ENCODE measurements at places on chromosomes 12 and 14. TPM values are rescaled to one million over a fixed set of nuclear protein-coding genes. Genes with fewer than 3 reads are reported as not detected.

The DCN gene
- 8.9 TPM for polyA plus RNA-seq

The TAS2R43 gene
- not detected for polyA plus RNA-seq

The EXOC3L4 gene
- 0.21 TPM for polyA plus RNA-seq

GRCh38 chr12:25324861-25325260, 74.1 kb upstream of the KRAS start:
- no peaks in the 10 kb centered on the region for H3K27me3 ChIP-seq
- no peak overlapping the region for H3K27ac ChIP-seq

- no peak for DNase-seq
- no peaks in the 10 kb centered on the region for H3K27me3 ChIP-seq
- H3K4me3 ChIP-seq, result no peak overlapping the region
These were observed 45.0 kb downstream of the ACTN1 start for GRCh38 chr14:68934066-68934465.

- no peaks in the 10 kb centered on the region for H3K36me3 ChIP-seq
- no peak for DNase-seq
- H3K4me1 ChIP-seq, result no peaks in the 10 kb centered on the region
These were observed 406.9 kb upstream of the SOX5 start for GRCh38 chr12:24356240-24356804.

DNA sequence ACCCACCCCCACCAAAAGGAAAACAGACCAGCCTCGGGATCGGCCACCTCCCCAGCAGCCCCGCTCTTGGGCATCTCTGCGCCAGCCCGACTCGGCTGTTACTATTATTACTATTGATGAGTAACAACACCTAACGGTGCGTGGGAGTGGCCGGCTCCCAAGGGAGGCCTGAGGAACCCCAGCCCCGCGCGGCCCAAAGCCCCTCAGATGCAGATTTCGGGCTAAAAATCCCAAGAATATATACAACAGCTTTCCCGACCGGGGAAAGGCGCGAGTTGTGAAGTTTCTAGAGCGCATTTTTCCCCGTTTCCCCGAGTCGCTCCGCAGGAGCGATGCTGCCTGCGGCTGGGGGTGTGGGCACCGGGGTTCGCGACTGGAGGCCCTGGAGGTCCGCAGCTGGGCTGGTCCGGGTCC, 565 bp downstream of the NT5DC3 start:
- H3K27me3 ChIP-seq, result no peaks in the 10 kb centered on the region
- DNase-seq, result peak; percentile 74
- H3K4me3 ChIP-seq, result peak overlapping the region; percentile 84
- H3K36me3 ChIP-seq, result no peaks in the 10 kb centered on the region

The TMEM121 gene
- 9.1 TPM for polyA plus RNA-seq

The OR6C1 gene
- not detected for polyA plus RNA-seq

The P3H3 gene
- 49.5 TPM for polyA plus RNA-seq

DNA sequence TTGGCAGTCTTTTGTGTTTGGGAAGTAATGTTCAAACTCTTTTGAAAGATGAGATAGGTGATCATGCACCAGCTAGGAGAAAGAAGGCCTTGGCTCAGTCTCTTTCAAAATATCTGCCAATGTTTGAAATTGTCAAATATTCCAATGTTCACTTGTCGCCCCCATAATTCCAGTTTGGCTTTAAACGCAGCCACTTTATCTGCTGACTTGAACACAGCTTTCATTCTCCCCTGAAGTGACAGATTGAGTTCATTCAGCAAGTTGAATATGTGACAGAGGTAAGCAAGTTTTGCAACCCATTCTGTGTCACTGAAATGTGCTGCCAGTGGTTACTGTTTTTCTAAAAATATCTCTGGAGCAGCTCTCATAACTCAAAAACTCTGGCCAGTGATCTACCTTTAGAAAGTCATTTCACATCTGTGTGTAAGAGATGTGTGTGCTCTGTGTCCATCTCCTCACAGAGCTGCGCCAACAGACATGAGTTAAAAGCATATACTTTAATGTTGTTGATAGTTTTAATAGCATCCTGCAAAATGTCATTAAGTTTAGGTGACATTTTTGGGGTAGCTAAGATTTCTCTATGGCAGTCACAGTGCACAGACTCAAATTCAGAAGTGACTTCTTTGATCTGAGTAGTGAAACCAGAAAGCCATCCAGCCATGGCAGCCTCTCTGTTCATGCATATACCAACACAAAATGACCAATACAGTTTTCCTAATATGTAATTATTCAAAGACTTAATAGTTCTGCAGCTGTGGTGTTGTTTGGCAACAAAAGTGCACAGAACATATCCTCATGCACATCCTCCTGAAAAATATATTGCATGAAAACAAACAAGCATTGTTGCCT, 614.3 kb upstream of the MIS18BP1 start:
- H3K36me3 ChIP-seq, result no peaks in the 10 kb centered on the region
- no peak overlapping the region for H3K27ac ChIP-seq
- no peak for DNase-seq
- no peaks in the 10 kb centered on the region for H3K27me3 ChIP-seq

DNA sequence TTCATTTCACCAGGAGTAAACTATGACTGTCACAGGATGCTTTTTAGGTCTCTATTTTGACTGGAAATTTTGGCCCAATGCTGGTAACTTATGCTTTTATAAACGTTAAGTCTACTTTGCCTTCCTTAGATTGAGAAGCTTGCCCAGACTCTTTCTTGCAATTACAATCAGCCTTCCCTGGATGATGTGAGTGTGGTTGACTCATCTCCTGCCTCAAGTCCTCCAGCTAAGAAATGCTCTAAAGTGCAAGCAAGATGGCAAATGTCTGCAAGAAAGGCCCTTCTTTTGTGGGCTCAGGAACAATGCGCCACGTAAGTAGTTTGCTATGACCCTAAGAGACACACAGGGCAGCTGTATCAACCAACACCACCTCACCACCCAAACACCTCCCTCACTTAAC, 96.9 kb downstream of the SYNE2 start:
- H3K27me3 ChIP-seq, result no peaks in the 10 kb centered on the region
- no peak for DNase-seq
- no peak overlapping the region for H3K4me3 ChIP-seq
- H3K4me1 ChIP-seq, result no peaks in the 10 kb centered on the region
- peaks cover 7% of the 10 kb centered on the region for H3K36me3 ChIP-seq
- no peak overlapping the region for H3K27ac ChIP-seq

- DNase-seq, result no peak
- no peak overlapping the region for H3K4me3 ChIP-seq
- no peaks in the 10 kb centered on the region for H3K4me1 ChIP-seq
- no peaks in the 10 kb centered on the region for H3K36me3 ChIP-seq
- H3K27me3 ChIP-seq, result no peaks in the 10 kb centered on the region
These were observed 39.0 kb downstream of the GABARAPL1 start for GRCh38 chr12:10251669-10252068.

The CMKLR1 gene
- polyA plus RNA-seq, result 0.31 TPM

GRCh38 chr14:97408937-97409815, 612.0 kb downstream of the VRK1 start:
- peaks cover 42% of the 10 kb centered on the region for H3K27me3 ChIP-seq
- peaks cover 6% of the 10 kb centered on the region for H3K4me1 ChIP-seq
- no peaks in the 10 kb centered on the region for H3K36me3 ChIP-seq
- no peak overlapping the region for H3K4me3 ChIP-seq

DNA sequence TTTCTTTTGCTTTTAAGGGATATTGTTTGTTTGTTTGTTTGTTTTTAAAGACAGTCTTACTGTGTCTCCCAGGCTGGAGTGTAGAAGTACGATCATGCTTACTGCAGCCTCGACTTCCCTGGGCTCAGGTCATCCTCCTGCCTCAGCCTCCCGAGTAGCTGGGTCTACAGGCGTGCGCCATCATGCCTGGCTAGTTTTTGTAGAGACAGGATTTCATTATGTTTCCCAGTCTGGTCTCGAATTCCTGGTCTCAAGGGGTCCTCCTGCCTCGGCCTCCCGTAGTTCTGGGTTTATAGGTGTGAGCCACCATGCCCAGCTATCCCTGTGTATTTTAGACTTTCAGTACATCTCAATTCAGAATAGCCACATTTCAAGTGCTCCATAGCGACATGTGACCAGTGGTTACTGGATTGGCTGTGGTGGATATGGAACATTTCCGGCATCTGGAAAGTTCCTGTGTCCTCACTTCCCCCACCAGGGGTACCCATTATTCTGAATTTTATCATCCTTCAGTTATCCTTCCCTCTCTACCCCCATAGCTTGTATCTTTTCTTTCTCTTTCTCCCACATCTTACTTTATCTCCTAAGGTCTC, 61.1 kb downstream of the HRK start:
- peaks cover 8% of the 10 kb centered on the region for H3K4me1 ChIP-seq
- no peaks in the 10 kb centered on the region for H3K36me3 ChIP-seq
- no peak overlapping the region for H3K4me3 ChIP-seq
- DNase-seq, result no peak

DNA sequence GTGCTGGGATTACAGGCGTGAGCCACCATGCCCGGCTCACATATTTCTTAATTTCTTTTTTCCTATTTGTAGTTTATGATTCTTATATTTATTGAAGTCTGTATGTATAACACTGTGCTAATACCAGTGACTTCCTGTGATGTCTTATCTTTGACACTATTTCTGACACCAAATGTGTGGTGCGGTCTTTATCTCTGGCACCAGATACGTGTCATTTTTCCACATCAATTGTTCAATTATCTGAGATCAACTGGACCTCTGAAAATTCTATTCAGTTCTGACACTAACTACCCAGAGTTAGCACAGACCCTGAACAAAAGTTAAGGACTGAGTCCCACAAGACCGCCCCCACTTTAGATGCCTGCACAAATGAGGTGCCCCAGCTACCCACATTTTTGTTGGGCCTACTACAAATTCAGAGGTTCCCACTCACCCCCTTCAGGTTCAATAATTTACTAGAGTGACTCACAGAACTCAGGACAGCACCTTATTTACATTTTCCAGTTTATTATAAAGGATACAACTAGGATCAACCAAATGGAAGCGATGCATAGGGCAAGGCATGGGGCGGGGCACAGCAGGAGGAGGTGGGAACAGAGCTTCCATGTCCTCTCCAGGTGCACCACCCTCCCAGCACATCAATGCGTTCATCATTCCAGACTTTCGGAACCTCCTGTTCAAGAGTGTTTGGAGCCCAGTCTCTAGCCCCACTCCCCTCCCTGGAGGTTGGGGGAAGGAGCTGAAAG, 11.6 kb upstream of the SRSF9 start:
- no peaks in the 10 kb centered on the region for H3K4me1 ChIP-seq
- no peaks in the 10 kb centered on the region for H3K36me3 ChIP-seq
- no peak overlapping the region for H3K27ac ChIP-seq
- no peaks in the 10 kb centered on the region for H3K27me3 ChIP-seq
- DNase-seq, result no peak
- no peak overlapping the region for H3K4me3 ChIP-seq

The PEBP1 gene
- polyA plus RNA-seq, result 186 TPM

DNA sequence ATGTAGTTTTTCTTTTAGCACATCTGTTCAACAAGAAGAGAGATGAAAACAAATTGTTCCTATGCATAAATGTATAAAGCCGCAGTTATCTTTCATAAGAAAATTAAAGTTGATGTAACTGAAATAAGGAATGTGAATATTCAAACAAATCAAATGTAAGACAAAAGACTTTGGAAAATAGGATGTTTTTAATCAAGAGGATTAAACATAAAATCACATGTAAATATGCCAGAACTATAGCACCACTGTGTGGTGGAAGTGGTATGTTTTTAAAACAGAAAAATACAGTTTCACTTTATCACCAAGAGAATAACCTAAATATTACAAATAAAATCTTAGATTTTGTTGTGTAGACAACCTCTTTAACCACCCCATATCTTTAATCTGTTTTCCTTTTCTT, 40.4 kb downstream of the CAPS2 start:
- H3K4me1 ChIP-seq, result no peaks in the 10 kb centered on the region
- no peak for DNase-seq
- no peak overlapping the region for H3K4me3 ChIP-seq
- H3K27ac ChIP-seq, result no peak overlapping the region
- H3K27me3 ChIP-seq, result no peaks in the 10 kb centered on the region

The RNF34 gene
- 28.7 TPM for polyA plus RNA-seq

DNA sequence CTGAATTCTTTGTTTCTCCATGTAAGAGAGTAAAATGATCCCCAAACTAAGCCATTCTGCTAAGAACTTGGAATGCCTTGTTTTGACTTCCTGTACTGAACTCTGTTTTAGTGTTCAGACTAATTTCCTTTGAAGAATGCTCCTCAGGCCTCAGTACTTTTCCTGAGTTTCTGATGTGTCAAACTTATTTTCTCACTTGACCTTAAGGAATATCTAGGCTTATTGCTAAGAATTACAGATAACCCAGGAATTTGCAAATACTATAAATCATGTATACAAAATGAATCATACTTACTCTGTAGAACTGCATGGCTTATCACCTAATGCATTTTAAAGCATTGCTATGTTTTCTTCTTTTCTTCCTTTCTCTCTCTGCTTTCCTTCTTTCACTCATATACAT, 93.1 kb upstream of the PKP2 start:
- no peak overlapping the region for H3K4me3 ChIP-seq
- H3K27me3 ChIP-seq, result no peaks in the 10 kb centered on the region

The TMEM30B gene
- polyA plus RNA-seq, result 0.15 TPM

The CCDC38 gene
- polyA plus RNA-seq, result not detected

The CD63 gene
- polyA plus RNA-seq, result 1,465 TPM

- peaks cover 14% of the 10 kb centered on the region for H3K4me1 ChIP-seq
- H3K27ac ChIP-seq, result no peak overlapping the region
- no peaks in the 10 kb centered on the region for H3K27me3 ChIP-seq
- DNase-seq, result no peak
These were observed 66.3 kb downstream of the IFT43 start for GRCh38 chr14:76051717-76052465.

Data from SK-N-SH (cell line).